GM23248 (cell line): ENCODE measurements at places on chromosomes 3 and 15.

DNA sequence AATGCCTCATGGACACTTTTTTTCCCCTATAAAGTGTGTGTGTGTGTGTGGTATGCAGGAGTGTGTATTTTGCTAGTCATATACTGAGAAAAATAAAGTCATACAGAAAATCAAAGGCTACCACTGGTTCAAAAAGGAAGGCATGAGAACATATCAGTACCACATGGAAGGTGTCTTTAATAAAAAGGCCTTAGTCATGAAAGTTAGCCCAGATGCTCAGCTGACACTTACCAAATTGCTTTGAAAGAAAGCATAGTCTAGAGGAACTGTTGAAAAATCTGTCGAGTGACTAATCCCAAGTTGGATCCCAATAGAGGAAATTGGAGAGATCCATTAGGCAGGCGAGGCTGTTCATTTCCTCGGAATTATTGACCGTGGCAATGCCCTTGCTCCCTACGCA lies 432.9 kb upstream of the CFAP20DC start:
- DNase-seq, result peak; percentile 74

GRCh38 chr3:33473813-33474212 lies 33.6 kb upstream of the UBP1 start:
- no peak for DNase-seq

GRCh38 chr3:160163229-160163878 lies 61.9 kb upstream of the C3orf80 start:
- peak; percentile 63 for DNase-seq

DNA sequence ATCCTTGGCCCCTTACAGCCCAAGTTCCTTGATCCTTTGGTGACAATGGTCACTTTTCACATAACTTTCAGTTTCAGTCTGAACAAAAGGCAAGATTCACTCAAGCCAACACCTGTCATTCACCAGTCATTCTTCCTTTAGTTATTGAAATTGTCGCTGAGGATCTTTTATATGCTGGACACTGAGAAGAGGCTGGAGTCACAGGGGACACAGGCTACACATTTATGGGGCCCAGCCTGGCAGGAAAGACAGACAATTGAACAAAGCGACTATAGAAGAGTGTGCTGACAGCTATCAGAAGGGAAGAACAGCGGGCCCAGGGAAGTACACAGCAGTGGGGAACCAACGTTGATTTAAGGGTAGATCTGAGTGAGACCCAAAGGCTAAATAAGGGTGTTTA lies 69.8 kb upstream of the PROK2 start:
- no peak for DNase-seq

GRCh38 chr15:25785641-25786025 lies 77.5 kb downstream of the ATP10A start:
- no peak for DNase-seq

- peak; percentile 74 for DNase-seq
Measured at GRCh38 chr15:70976851-70977250, 84.2 kb downstream of the LRRC49 start.

DNA sequence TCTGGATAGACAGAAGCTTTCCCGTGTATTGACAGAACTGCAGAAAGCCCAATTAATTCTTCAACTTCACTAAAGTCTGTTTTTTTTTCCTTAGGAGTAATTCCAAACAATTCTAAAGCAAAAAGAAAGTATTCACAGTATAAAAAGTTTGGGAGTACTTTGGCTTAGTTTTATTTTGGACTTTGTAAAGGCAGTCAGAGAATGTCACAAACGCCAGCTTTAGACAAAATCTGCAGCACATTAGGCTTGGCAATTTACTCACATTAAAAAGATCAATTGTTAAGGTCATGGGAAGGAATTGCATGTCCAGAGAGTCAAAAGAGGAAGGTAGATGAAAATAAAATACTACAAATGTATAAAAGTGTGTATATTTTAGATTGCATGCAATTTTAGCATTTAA lies 47.5 kb upstream of the GBE1 start:
- no peak for DNase-seq

- no peak for DNase-seq
Measured at GRCh38 chr15:100911086-100911485, 8.1 kb upstream of the LRRK1 start.

DNA sequence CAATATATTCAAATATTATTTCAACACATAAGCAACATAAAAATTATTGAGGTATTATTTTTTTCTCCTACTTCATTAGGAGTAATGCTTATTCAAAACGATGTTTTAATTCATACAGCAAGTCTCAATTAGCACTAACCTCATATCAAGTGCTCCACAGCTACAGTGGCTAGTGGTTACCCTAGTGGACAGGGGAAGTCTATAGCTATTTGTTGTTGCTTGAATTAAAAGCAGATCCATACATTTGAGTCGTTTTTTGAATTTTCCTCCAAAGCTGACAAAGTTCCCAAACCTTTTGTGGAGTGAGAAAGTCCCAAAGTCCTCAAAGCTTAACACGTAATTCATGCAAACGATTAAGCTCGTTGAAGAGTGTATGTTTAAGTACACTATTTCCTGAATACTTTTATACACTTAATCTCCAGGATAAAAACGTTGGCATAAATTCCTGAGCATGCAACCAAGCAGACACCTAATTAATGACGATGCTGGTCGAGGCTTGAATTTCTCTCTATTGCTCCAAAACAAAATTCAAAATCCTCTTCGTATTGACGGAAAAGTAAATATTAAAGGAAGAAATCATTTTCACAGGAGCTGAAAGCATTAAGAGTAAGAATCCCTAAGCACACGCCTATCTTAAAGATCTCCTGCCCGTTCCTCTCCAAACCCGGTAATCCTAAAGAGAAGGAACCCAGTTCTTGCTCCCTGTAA lies 985 bp downstream of the VPS13C start:
- peak; percentile 40 for DNase-seq

DNA sequence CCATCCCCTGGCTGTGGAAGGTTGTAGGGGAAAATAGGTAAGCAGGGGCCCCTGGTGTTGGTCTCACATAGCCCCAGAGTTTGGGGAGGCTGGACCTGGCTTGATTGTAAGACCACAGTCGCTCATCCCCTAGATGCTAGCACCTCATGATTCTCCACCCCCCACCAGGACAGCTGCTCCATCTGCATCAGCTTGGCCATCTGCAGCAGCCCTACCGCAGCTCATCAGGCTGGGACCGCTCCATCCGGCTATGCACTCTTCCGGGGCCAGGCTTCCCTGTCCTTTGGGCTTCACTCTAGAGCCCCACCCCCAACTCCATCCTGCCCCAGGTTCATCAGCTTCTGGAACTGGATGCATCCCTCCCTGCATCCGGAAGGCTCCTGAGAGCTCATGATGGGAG lies 12.6 kb downstream of the SCN5A start:
- DNase-seq, result no peak

GRCh38 chr3:48647714-48648113 lies 12.5 kb upstream of the SLC26A6 start:
- no peak for DNase-seq

- peak; percentile 16 for DNase-seq
Measured at GRCh38 chr3:139455855-139456254, 20.5 kb downstream of the RBP2 start.

- DNase-seq, result no peak
Measured at GRCh38 chr3:175493301-175493700, 634.2 kb downstream of the NAALADL2 start.

GRCh38 chr3:138806376-138807080 lies 28.2 kb downstream of the PIK3CB start:
- DNase-seq, result no peak

DNA sequence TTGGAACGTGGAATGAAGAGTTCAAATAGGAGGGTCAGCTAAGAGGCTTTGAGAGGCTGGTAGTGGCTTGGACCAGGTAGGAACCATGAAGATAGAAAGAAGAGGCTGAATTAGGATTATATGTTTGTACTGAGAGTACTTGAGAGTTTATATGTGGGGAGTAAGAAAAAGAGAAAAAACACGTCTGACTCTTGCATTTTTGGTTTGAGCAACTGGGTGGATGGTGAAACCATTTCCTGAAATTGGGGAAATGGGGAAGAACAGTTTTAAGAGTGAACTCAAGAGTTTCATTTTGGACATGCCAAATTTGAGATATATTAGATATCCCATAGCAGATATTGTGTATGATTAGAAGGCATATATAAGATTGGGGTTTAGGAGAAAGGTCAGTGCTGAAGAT lies 92.9 kb upstream of the TNIK start:
- no peak for DNase-seq

- DNase-seq, result no peak
Measured at GRCh38 chr3:88248658-88249057, 98.9 kb downstream of the C3orf38 start.

DNA sequence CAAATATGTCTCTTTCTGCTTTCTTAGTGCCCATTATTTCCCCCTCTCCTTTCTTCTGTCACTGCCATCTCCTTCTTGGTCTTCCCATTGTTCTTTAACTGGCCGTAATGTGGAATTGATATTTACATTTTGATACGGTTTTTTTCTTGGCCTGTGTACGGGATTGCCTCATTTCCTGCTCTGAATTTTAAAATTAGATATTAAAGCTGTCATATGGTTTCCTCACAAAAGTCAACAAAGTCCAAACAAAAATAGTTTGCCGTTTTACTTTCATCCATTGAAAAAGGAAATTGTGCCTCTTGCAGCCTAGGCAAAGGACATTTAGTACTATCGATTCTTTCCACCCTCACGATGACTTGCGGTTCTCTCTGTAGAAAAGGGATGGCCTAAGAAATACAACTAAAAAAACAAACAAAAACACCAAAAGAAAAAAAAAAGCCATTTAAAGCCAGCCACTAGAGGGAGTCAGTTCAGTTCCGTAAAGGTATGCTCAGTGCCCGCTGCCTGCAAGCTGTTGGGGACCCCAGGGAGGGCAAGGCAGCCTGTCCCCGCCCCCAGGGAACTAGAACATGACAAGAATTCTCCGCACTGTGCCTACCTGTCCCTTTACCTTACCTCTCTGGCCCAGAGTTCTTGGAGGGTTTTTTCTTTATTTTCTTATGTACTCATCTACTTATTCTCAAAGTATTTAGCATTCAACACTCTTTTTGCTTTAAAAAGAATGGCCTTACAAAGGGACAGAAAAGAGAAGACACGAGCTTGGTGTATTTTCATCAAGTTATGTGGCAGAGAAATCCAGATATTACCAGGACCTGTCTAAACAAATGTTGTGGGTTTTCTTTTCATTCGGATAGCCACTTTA lies 30.0 kb upstream of the NR2E3 start:
- peak; percentile 76 for DNase-seq

- DNase-seq, result peak; percentile 34
Measured at GRCh38 chr3:133843634-133844033, 38.0 kb downstream of the SRPRB start.

- DNase-seq, result peak; percentile 85
Measured at GRCh38 chr3:7682822-7683229, 818.8 kb upstream of the LMCD1 start.

DNA sequence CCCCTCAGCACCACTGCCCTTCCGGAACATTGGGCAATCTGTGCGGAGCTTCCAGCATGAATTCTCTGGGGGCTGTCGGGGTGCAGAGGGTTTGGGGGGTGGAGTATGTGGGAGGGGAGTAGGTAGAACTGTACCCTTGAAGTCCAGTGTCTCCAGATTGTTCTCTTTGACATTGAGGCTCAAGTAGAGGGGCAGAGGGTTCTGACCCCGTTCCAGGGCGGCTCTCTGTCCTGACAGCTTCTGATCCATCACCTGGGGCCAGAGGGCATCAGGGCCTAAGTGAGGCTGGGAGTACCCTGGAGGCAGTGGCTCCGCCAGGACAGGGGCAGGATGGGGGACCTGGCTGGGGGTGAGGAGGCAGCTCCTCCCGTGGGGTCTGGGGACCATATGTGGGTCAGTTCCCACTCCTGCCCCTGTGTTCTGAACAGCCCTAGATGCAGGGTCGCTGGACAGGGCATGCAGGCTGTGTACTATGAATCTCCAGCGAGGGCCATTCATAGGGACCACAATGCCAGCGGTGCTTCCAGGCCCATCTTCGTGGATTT lies 22.1 kb downstream of the PLA2G4D start:
- DNase-seq, result no peak

GRCh38 chr3:162211470-162211869 lies 714.9 kb downstream of the OTOL1 start:
- peak; percentile 4 for DNase-seq

DNA sequence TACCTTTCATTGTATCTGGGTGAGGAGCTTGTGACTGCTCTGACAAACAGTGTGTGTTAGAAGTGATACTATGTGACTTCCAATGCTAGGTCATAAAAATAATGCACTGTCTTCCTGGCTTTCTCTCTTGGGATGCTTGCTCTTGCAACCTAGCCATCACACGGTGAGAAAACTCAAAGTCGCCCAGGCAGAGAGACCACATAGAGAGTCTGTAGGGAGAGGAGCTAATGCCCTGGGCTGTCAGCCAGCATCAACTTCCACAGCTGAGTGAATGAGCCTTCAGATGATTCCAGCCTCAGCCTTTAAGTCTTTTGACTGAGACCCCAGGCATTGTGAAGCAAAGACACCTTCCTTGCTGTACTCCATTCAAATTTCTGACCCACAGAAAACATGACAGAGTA lies 220.6 kb upstream of the SGO1 start:
- DNase-seq, result no peak

- no peak for DNase-seq
Measured at GRCh38 chr3:177944228-177944661, 592.0 kb upstream of the KCNMB2 start.

GRCh38 chr15:71456362-71456761 lies 341.1 kb downstream of the THSD4 start:
- DNase-seq, result no peak

- peak; percentile 52 for DNase-seq
Measured at GRCh38 chr3:15782429-15782828, 15.3 kb downstream of the ANKRD28 start.

DNA sequence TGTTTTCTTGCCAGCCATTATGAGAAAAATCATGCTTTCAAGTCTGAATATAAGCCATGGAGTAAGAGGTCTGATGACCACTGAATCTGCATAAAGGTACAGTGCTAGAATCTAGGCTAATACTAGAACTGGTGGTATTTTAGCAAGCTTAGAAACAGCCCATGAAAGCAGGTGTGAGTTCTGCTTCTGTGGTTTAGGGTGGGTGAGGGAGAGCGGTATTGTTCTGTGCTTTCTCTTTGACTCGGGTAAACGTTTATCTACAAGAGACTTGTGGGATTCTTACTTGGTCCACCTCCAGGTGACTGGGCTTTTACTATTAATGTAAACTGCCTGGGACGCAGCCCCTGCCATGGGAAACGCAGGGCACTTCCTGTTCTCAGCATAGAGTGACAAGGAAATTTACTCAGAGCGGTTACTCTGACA lies 55.2 kb downstream of the PGPEP1L start:
- DNase-seq, result no peak

DNA sequence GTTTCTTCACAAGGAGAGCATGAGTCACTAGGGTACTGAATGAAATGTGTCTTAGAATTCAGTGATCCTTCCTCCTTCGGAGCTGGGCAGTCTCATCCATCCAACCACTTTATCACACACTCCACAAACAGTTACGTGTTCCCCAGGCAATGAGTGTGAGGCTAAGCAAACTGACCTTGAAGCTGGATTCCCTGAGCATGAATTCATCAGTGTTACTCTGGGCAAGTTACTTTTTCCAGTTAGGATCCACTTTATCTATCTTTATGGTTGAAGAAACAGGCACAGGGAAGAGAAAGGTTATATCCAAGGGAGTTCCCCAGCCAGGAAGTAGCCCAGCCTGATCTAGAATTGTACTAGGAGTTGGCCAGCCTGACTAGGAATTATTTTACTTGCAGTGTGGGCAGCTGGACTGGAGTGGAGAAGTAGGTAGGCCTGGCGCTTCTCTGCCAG lies 17.1 kb upstream of the GCNT3 start:
- DNase-seq, result peak; percentile 91

- peak; percentile 93 for DNase-seq
Measured at GRCh38 chr3:184133840-184134745, 1.1 kb upstream of the EIF2B5 start.

- peak; percentile 93 for DNase-seq
Measured at GRCh38 chr3:67635257-67635656, 19.2 kb downstream of the SUCLG2 start.

- DNase-seq, result peak; percentile 62
Measured at GRCh38 chr3:126476166-126477060, 722 bp upstream of the ZXDC start.
